Stimulated activated CD4-positive, alpha-beta T cell treated with anti-CD3 and anti-CD28 coated beads, TNF-alpha, amount 100 ng/mL, for 4 hours (primary cell): ENCODE measurements at places on chromosomes 4 and X.

GRCh38 chrX:45806410-45807121 lies 605.9 kb upstream of the DIPK2B start:
- no peak for DNase-seq

DNA sequence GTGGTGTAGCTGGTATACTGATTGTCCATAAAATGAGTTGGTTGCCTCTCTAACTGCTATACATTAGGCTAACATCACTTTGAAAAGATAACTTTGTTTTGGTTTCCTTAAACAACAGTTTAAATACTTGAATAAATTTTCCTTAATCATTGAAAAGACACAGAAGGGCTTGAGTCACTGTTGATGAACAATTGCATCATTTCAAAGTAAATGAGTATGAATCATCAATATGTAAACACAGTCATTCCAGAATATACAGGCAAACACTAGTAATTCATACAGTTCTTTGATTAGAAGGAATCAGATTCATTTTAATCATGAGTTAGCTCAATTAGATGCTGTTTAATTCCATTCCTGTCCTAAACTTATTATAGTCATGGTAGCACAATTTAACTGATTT lies 160.6 kb downstream of the AFF2 start:
- DNase-seq, result no peak

DNA sequence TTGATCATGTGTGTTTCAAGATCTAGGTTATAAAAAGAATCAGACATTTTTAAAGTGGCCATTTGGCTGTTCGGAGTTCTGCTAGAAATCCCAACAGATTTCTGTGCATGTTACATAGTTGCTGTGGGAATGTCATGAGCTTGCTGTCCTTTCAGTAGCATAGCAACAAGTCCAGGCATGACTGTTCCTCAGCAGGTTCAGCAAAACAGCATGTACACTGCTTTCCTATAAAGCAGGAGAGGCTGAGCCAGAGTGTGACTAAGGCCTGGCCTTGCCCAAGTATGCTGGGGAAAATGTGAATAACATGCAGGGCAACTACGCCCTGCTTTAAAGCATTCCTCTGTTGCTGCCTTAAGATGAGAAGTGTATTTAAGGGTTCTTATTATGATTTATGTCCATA lies 217.1 kb upstream of the SMIM31 start:
- no peak for DNase-seq

GRCh38 chr4:156705311-156705710 lies 266.3 kb downstream of the PDGFC start:
- no peak for DNase-seq

- DNase-seq, result no peak
Measured at GRCh38 chrX:85244450-85245211, 840 bp downstream of the ZNF711 start.
